Stimulated activated CD4-positive, alpha-beta T cell treated with anti-CD3 and anti-CD28 coated beads, TNF-alpha, amount 100 ng/mL, for 48 hours (primary cell): ENCODE measurements at places on chromosomes 1 and 21.

DNA sequence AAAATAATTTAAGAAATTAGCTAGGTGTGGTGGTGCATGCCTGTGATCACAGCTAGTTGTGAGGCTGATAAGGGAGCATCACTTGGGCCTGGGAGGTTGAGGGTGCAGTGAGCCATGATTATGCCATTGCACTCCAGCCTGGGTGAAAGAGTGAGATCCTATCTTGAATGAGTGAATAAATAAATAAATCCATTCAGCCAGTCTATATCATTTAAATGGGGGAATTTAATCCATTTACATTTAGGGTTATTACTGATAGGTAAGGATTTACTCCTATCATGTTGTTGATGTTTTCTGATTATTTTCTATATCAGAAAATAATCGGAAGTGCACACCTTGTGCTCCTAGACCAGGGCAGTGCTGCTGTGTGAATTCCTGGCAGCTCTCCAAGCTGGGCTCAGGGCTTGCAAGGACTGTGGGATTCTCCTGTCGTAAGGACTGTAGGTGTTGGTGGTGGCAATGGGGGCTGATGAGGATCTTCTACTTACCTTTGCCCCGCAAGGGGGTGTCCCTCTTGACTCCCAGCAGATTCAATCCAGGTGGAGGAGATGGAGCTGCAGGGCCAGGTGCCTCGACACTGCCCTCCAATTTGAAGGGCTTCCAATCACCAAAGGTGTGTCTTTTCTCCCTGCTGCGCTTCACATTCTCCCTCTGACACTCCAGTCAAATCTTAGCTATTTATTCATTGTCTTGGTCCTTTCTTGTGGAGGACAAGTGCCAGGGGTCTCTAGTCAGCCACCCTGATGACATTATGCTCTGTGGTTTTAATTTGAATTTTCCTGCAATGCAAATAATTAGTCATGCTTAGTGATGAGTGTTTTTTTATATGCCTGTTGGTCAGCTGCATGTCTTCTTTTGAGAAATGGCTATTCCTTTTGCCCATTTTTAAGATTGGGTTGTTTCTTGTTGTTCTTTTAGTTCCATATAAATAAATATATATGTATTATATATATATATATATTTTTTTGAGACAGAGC is 14.1 kb upstream of the TRAPPC10 start:
- no peak for DNase-seq

DNA sequence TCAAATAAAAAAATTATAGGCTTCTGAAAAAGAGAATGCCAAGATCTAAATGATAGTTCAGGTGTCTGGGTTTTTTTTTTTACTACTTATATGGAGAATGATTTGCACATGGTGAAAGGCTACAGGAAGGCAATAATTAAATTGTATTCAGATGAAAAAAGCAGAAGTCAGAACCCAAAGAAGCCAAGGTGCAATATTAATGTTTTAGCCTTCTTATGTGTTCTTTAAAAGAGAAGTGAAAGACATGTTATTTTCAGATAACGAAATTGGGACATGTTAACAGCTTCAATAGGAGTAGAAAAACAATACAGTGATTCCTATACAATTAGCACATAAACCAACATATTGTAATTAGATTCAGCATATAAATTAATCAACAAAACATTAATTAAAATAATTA is 452.9 kb upstream of the PRMT6 start:
- no peak for DNase-seq

DNA sequence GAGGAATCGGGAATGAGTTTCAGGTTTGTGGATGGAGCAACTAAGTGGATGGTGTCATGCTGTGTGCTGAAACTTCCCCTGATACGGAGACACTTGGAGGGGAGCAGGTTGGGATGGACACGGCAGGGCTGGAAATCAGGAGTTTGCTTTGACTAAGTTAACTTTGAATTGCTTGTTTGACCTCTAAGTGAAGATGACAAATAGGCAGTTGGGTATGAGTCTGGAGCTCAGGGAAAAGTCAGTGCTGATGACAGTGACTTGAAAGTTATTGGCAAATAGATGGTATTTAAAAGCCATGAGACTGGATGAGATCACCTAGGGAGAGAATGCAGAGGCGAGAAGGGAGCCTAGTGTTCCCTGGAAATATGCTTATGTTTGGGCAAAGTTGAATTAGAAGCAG is 12.8 kb upstream of the ZSCAN20 start:
- DNase-seq = no peak

- DNase-seq = no peak
Measured at GRCh38 chr1:56268519-56269140, 310.7 kb downstream of the PLPP3 start.

GRCh38 chr1:214991691-214992315 is 90.7 kb upstream of the KCNK2 start:
- DNase-seq = no peak

GRCh38 chr1:201982623-201983379 is at the start of gene RNPEP:
TSS of gene RNPEP (plus strand) at chr1:201982648. CDS start at chr1:201982667, 19 bp downstream.
- DNase-seq = peak; percentile 23

GRCh38 chr1:115198938-115199337 is 109.6 kb upstream of the TSPAN2 start:
- no peak for DNase-seq

DNA sequence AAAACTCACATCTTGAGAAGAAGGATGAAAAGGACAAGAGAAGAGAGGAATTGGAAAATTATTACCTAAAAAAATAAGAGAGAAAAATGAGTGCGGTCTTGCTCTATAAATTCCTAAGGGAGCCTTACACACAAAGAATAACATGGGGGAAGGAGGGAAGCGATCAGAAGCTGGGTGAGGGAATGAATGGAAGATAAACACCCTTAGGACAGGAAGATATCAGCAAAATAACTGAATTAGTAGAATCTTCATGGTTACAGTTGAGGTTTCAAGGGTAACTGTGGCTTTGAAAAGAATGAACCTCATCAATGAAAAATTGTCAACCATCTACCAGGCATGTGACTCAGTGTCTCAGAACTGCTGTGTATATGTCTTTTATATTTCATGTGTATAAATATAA is 192.5 kb upstream of the FOXD3 start:
- no peak for DNase-seq

DNA sequence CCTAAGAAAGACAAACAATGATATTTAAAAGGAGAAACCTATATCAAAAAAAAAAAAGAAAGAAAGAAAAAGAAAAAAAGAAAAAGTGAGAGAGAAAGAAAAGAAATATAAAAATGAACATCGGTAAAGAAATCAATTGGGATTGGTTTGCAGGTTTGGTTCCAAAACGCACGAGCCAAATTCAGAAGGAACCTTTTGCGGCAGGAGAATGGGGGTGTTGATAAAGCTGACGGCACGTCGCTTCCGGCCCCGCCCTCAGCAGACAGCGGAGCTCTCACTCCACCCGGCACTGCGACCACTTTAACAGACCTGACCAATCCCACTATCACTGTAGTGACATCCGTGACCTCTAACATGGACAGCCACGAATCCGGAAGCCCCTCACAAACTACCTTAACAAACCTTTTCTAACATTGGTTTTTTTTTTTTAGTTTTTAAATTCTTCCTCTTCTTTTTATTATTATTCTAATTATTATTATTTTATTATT is 11.7 kb downstream of the LHX9 start:
- DNase-seq = no peak

DNA sequence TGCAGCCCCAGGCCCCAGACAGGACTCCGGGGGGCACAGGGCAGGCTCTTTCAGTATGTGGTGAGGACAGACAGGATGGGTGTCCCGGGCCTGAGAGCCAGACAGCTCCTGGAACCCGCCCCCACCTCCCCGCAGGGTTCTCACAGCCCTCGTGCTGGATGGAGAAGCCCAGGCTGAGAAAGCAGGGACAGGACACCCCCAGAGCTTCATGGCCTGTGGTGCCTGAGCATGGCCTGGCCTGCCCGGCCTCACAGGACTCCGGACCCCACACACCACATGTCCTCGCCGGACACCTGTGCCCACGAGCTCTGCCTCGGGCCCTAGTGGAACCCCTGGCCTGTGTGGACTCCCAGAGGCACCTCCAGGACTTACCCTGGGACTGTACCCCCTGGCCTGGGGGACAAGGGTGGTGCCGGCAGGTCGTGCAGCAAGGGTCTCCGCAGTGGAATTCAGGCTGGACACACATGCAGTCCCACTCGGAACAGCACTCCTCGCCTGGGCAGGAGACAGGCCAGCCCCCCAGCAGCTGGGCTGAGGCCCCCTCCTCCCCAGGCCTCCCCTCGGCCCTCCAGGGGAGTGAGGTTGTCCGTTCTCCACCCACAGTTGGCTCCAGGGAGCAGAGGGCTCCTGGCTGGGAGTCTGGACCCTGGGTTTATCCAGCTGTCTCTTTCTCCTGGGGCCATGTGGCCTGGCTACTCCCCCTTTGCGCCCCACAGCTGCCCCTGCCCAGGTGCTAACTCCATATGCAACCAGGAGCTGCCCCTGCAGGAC is 1.2 kb downstream of the TNFRSF18 start:
- no peak for DNase-seq

DNA sequence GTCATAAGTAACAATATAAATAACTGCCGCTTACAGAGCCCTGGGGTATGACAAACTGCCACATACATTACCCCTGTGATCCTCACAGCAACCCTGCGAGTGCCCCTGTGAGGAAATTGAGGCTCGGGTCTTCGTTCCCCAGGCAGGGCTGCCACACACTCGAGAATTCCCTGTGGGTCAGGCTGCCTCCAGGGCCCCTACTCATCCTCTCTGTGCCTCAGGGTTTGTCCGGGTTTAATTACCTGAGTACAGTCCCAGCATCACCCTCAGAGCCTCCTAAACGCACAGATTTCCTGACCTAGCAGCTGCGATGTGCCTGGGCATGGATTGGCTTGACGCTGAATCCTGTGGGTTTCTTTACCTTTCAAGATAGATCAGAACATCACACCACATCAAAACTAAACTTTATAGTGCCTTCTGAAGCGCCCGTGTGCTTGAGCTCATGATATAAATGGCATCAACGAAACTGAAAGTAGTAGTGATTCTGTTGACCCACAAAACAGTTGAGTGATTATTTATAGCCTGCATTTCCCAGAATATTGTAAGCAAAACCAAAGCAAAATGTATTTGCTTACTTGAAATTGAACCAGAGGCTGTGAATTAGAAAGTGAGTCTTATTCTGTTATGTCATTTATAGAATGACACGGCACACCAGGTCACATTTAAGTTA is 14.0 kb downstream of the SLC37A1 start:
- peak; percentile 27 for DNase-seq

- no peak for DNase-seq
Measured at GRCh38 chr1:41525891-41526587, 41.6 kb upstream of the EDN2 start.

GRCh38 chr1:232990176-232991128 is 40.0 kb downstream of the NTPCR start:
- no peak for DNase-seq

DNA sequence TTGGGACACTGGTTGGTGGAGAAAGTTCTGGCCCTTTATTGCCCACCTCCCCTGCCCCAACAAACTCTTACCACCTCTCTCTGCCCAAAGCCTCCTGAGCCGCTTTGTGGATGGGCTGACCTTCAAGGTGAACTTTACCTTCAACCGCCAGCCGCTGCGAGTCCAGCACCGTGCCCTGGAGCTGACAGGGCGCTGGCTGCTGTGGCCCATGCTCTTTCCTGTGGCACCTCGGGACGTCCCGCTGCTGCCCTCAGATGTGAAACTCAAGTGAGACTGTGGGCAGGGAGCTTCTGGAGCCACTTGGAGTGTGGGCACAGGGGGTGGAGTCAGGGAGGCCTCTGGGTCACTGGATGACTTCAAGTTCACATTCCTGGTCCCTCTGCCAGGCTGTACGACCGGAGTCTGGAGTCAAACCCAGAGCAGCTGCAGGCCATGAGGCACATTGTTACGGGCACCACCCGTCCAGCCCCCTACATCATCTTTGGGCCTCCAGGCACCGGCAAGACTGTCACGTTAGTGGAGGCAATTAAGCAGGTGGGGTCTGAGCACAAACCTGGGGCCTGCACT is 12.5 kb downstream of the RHOC start:
- DNase-seq = no peak

DNA sequence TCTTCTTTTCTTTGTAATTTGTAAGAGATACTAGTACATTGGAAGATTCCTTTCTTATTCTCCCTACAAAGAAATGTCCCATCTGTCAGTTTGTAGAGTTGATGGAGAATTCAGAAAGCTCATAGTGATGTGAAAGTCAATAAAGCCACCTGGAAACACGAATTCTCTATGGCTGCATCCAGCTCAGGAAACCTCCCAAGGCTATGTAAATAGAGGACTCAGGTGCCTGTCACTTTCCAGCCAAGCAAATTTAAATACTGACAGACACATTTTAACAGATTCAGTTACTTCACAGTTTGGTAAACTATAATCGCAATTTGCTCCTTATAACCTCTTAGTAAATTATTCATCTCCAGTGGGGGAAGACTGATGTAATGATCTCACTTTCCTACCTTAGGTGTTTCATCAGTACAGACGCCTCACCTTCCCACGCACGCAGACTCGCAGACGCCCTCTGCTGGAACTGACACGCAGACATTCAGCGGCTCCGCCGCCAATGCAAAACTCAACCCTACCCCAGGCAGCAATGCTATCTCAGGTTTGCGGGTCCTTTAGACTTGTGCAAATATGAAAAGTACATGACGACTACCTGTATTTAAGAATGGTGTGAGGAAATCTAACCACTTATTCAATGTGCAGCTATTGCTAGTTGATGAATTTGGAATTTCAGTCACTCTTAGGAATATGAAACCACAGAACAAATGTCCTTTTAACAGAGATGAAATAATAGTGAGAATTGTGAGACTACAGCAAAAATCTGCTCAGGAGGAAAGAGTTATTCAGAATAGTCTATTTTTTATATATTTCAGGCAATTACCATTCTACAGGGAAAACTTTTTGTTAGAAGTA is 60.6 kb downstream of the PTPRC start:
- DNase-seq = peak; percentile 52

- DNase-seq = no peak
Measured at GRCh38 chr1:15343729-15344128, 66.0 kb upstream of the EFHD2 start.
